ENCODE measurements at places on chromosomes 5 and 9.

- no peak for DNase-seq
Measured at GRCh38 chr5:66992547-66992946, 204.1 kb downstream of the CD180 start.

DNA sequence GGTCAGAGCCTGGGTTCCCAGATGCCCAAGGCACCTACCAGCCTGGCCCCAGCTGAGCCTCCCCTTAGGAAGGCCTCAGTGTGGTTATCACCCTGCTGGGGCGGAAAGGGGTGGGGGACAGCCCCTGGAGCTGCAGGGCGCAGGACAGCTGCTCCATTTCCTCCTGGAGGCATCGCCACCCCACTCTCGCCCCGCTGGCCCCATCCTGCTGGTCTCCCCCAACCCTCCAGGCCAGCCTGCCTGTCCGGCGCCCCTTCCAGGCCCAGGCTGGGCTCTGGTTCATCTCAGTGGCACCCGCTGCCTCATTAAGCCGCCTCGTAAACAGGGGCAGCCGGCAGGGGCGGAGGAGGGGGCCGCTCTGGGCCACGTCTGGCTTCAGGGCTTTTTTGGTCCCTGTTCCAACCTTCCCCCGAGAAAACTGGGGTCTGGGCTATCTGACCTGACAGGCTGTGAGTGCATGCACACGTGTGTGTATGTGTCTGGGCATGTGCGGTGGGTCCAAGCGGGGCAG lies 30.8 kb upstream of the ENHO start:
- no peak for DNase-seq

DNA sequence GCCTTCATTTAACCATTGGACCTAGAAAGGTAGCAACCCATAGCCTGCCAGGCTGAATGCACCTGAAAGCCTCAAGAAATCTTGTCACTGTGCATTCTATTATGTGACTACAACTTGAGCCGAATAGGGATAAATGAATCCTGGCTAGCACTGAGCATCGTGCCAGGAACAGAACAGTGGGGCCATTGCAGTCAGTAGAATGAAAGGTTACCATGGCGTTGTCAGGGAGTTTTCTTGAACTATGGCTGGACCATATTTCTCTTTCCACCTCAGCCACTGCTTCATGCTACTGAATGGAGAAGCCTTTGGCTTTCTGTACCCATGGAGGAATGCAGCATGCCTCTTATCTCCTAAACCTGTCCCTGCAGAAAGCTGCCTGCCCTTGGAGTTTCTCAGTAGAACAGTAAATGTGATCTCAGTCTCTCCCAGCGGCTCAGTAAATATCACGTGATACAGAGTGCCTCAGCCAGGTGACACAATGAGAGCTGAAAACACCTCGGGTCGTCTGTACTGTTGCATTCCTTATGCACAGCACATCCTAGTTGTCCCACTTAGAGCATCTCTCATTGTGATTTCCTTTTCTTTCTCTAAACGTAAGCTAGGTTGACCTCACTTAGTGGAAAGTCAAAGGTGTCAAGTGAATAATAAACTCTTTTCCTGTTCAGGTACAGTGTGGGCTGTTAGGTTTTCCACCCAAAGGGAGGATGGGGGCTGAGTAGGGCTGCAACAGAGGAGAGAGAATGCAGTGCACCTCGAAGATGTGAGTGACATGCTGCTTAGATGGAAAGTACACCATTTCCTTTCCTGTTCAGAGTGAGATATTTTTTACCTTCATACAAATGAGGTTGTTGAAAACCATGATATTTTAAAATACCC lies 115.3 kb downstream of the MACIR start:
- no peak for DNase-seq

- DNase-seq, result no peak
Measured at GRCh38 chr5:172680921-172681320, 39.9 kb downstream of the NEURL1B start.

DNA sequence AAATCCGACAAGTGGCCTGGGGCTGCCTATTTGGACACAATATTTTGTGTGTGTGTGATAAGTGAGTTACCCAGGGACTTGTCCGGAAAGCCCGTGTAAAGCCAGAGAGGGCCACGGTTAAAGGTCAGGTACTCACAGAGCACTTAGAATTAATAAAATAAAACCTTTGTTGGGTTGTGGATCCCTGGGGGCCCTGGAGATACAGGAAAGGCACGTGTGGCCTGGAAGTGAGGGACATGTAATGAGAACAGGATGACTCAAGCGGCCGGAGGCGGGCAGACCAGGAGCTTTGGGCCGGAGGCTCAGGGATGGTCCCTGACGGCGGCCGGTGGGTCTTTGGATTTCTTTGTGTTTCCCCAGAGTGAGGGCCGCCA lies 1.0 kb downstream of the DMRT2 start:
- no peak for DNase-seq

DNA sequence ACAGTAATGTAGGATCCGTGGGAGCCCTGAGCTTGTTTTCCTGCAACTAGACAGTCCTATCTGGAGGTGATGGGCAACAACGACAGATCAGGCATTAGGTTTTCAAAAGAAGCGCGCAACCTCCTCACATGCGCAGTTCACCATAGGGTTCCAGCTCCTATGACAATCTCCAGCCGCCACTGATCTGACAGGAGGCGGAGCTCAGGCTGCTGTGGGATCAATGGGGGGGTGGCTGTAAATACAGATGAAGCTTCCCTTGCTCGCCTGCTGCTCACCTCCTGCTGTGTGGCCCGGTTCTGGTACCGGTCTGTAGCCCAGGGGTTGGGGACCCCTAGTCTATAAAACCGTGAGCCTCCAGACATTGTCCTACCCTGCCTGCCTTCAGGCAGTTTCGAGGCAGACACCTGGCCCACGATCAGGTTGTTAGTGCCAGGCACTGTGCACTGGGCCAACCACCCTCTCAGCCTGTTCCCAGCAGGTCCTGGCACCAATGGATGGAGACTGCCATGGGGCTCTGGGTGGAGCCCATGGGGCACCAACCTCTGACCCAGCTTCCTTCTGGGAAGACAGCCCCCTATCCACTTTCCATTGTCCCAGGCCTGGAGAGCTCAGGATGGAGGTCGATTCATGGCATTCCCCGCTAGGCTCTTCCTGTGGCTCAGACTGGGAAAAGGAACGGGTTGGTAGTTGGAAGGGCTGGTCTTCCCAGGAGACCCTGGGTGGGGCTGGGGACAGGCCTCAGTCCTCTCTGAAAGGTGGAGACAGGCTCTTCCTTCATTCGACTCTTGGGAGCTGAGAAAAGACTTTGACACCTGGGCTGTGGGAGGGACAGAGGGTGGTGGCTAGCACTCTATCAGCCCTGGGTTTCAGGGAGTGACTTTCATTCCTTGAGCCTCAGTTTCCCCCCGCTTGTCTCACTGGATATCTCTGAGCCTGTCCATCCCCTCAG lies 1.7 kb downstream of the ENDOG start:
- DNase-seq, result no peak

DNA sequence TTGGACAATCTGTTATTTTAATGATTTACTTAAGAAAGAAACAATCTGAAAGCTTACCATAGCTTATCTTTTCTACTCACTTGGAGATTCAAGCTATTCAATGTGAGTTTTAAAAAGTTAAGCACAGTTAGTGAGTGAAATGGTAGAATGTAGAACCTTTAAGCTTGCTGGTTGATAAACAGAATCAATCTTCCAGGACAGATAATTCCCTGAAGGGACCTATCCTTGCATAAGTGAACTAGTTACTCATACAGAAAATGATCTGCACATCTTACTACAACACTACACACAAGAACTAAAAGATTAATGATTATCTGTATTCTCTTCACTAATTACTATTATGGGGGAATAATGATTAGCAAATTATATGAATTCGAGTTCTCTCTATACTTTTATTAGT lies 165.6 kb downstream of the PALM2AKAP2 start:
- no peak for DNase-seq

GRCh38 chr5:8581047-8581446 lies 712.1 kb downstream of the MTRR start:
- DNase-seq, result no peak

GRCh38 chr9:15778861-15779260 lies 226.0 kb downstream of the CCDC171 start:
- no peak for DNase-seq

DNA sequence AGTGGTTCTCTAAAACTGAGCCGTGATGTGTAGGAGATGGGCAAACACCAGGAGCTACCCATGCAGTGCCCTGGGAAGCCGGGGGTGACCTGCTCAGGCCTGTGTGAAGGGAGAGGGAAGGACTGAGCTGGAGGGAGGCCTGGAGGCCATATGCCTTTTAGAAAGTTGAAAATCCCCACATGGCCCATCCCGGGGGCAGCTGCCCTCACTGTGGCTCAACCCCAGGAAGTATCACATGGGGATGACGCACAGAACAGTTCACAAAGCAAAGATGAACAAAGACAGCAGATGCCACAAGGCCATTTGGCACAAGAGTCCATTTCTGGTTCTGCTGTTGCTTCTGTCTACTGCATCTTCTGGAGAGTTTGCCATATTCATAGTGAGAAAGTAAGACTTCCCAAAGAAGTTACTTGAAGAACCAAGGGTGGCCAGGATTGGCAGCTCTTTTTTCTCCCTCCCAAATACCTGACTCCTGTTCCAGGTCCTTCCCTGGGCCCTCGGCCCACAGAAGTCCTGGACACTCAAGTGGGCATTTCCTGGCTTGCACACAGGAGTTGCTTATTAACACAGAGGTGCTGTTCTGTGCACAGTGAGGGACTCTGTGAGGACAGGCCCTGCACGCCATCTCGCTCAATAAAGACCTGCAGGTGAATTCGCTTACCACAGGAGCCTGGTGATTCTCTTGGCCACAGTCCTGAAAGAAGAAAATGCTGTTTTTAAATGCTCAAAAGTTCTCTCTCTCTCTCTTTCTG lies 25.1 kb downstream of the ACSL6 start:
- no peak for DNase-seq

DNA sequence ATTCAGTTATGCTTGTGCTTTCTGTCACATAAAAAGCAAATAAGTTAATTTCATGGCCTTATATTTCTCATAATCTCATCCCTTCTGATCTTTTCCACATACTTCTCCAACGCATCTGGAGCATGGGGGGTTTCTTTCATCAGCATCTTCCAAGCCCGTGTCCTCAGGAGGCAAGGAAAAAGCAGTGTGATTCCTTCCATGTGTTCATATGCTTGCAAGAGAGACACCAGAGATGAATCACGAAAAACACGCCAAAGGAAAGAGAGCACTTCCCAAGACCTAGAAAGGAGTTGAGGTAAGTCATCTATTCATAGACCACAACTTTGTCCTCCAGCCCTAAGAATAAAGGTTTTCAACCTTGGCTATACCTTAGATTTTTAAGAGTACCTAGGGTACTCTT lies 26.0 kb upstream of the SVEP1 start:
- DNase-seq, result no peak

GRCh38 chr5:77028631-77029375 lies 1.4 kb upstream of the AGGF1 start:
- no peak for DNase-seq

GRCh38 chr5:45568813-45569212 lies 127.4 kb downstream of the HCN1 start:
- no peak for DNase-seq

DNA sequence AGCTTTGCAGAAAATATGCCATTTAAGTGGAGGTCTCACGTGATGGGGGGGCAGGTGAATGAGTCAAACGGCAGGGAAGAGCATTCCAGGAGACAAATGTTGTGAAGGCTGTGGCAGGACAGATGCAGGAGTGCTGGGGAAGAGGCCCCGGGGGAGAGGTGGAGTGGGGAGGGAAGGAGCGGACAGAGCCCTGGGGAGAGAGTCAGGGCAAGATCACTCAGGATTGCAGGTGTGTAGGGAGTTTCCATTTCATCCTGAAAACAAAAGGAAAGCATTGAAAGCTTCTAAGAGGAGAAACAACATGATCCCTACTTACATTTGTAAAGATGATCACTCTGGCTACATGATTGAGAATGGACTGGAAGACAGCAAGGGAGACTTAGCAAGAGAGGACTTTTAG lies 323.3 kb downstream of the ASTN2 start:
- no peak for DNase-seq

- no peak for DNase-seq
Measured at GRCh38 chr5:177372034-177372896, 12.0 kb upstream of the SLC34A1 start.

- DNase-seq, result no peak
Measured at GRCh38 chr5:61277781-61278180, 54.3 kb upstream of the ZSWIM6 start.

DNA sequence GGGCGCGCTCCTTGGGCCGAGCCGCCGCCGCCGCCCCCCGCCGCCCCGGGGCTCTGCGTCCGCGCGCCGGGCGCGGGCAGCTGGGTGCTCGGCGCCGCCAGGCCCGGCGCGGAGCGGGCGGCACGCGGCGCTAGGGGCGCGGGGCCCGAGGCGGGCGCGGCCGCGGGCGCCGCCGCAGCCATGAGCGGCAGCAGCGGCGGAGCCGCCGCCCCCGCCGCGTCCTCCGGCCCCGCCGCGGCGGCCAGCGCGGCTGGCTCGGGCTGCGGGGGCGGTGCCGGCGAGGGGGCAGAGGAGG lies 351 bp downstream of the TRIO start:
- DNase-seq, result no peak

DNA sequence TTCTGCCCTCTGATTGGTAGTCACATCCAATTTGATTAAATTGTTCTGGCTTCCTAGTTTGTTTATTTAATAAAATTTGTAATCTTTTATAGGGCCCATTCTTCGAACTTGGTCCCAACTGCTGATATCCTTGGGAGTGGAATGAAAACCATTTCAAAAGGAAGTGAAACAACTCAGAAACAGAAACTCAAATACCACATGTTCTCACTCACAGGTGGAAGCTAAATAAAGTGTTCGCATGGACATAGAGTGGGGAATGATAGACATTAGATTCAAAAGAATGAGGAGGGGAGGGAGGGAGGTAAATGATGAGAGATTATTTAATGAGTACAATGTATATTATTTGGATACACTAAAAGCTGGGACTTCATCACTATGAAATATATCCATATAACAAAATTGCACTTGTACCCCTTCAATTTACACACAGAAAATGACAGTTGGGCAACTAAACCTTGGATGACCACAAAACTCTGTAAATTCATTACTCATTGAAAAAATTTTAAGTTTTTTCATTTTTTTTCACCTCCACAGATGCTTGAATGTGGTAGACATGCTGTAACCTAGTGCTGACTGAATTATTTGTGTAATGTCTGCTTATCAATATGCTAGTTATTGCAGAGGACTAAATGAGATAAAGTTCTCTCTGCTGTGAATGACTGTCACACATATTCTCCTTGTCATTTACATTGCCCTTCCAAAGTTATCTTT lies 16.0 kb downstream of the ATP10B start:
- no peak for DNase-seq

GRCh38 chr5:41151564-41151963 lies 61.8 kb downstream of the C6 start:
- no peak for DNase-seq

GRCh38 chr5:124193371-124193789 lies 553.1 kb downstream of the ZNF608 start:
- no peak for DNase-seq

DNA sequence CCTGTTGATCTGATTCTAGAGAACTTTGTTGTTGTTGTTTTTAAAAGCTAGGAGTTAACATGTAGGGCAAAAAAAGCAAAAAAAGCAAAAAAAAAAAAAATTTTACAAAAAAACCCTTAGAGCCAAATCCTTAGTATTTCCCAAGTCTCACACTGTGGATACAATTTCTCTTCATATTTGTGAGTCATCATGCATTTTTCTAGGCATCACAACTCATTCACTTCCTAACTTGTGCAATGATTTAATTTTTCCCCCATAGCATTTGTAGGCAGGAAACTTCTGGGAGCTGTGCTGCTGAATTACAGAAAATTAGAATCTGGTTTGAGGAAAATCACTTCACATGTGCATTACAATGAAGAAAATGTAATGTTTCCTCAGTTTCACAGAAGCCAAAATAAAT lies 91.9 kb downstream of the MARCHF3 start:
- DNase-seq, result no peak

- DNase-seq, result no peak
Measured at GRCh38 chr5:15573590-15573989, 73.6 kb downstream of the FBXL7 start.

- no peak for DNase-seq
Measured at GRCh38 chr5:107894361-107894760, 223.6 kb upstream of the EFNA5 start.
